Hypothalamus (tissue), 51 donors: ENCODE measurements at places on chromosomes 6 and 20.
A peak's percentile ranks its signal among the peaks of the same experiment; 100 is the strongest.

GRCh38 chr20:42938441-42939205 lies 251.1 kb downstream of the PTPRT start:
- DNase-seq = no peak

DNA sequence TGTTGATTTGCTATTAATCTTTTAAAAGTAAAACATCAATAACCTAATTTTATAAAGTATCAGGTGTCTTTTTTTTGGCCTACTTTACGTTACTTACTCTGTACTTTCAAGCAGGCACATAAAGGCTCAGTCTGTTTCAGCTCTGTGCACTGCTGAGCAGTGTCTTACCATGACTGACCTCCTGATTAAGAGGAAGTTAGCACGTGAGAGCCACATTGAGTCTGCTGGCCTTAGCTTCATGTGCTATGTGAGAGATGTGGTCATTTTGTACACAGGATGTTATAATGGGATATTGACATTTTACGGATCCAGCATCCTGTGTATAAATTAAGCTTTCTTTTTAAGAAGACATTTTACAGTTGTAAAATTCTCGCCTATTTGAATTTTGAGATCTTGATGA lies 31.9 kb downstream of the ARID1B start:
- DNase-seq = no peak

- no peak for DNase-seq
These were observed 45.1 kb downstream of the NOL4L start for GRCh38 chr20:32539817-32540675.

DNA sequence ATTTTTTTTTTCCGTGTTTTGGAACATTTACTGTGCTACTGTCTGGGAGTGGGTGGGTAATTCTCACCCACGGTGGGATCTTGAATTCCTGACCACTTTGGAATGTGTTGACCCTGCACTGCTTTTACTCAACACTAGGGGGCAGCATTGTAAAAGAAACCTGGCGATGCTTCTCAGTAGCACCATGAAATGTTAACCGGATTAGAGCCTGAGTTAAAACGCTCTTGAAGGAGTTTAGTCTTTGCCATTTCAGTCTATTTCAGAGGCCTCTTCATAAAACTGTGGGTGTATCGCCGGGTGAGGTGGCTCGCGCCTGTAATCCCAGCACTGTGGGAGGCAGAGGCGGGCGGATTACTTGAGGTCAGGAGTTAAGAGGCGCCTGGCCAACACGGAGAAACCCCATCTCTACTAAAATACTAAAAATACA lies 114.4 kb upstream of the PRND start:
- peak; percentile 26 for DNase-seq

DNA sequence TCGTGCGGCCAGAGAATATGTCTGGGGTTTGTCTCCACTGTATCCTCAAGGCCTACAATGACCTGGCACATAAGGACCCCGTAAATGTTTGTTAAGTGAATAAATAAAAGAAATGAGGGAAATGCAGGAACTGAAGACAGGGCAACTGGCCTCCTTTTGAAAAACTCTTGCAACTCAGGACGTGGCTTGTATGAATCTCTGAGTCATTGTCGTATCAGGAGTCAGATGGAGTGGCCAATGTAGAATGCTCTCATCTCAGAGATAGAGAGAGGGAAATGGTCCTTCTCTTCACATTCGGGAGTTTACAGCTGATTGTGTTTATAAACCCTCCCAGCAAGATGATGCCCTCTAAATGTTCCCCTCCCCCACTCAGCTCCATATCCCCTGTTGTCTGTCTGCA lies 57.1 kb downstream of the UST start:
- DNase-seq = no peak
